ENCODE measurements at places on chromosomes 2 and 18. TPM values are rescaled to one million over a fixed set of nuclear protein-coding genes. Genes with fewer than 3 reads are reported as not detected.

The C2orf80 gene
- not detected for total RNA-seq

The IMMT gene
- 93.0 TPM for total RNA-seq

The TIGD1 gene
- total RNA-seq = 2.1 TPM

The MCFD2 gene
- 51.8 TPM for total RNA-seq

The DYTN gene
- total RNA-seq = not detected

The BMP10 gene
- not detected for total RNA-seq

The FIGLA gene
- not detected for total RNA-seq

The GNLY gene
- total RNA-seq = 1.4 TPM

The CRYBA2 gene
- not detected for total RNA-seq

The ADAM23 gene
- 4.9 TPM for total RNA-seq

The SKOR2 gene
- not detected for total RNA-seq

The GYPC gene
- total RNA-seq = 13.7 TPM

The SLC8A1 gene
- 8.3 TPM for total RNA-seq

The RAB6C gene
- not detected for total RNA-seq

The CCDC102B gene
- total RNA-seq = 22.1 TPM

The FN1 gene
- 1,808 TPM for total RNA-seq

The ADD2 gene
- total RNA-seq = not detected

The CCDC141 gene
- total RNA-seq = 32.4 TPM

The ZNF396 gene
- total RNA-seq = 0.27 TPM

The M1AP gene
- not detected for total RNA-seq

The CCDC85A gene
- total RNA-seq = 2.1 TPM

The TRMT61B gene
- 13.1 TPM for total RNA-seq

The UCN gene
- total RNA-seq = 2.4 TPM

The ANKRD23 gene
- 4.3 TPM for total RNA-seq

The WDR54 gene
- total RNA-seq = 7.8 TPM

The ZSWIM2 gene
- 0.16 TPM for total RNA-seq

The SEMA4C gene
- 88.9 TPM for total RNA-seq

The ACSL3 gene
- total RNA-seq = 373 TPM

The TEKT4 gene
- not detected for total RNA-seq

The MZT2A gene
- total RNA-seq = 35.5 TPM

The WNT6 gene
- 0.37 TPM for total RNA-seq

The SDC1 gene
- 11.0 TPM for total RNA-seq

The GREB1 gene
- 0.52 TPM for total RNA-seq

The MERTK gene
- total RNA-seq = 0.21 TPM

The NPAS2 gene
- 10.2 TPM for total RNA-seq

The ING5 gene
- total RNA-seq = 18.7 TPM

The ZBTB7C gene
- 26.6 TPM for total RNA-seq

The LRRTM4 gene
- not detected for total RNA-seq

The IL36G gene
- not detected for total RNA-seq

The C18orf63 gene
- total RNA-seq = not detected

The TEX44 gene
- total RNA-seq = not detected

The LYPD1 gene
- not detected for total RNA-seq

The ASB18 gene
- 0.24 TPM for total RNA-seq

The MROH2A gene
- total RNA-seq = not detected
